ENCODE measurements at places on chromosomes 4 and X.

- DNase-seq: no peak
Observed at GRCh38 chr4:155822572-155822971, 43.5 kb downstream of the ASIC5 start.

DNA sequence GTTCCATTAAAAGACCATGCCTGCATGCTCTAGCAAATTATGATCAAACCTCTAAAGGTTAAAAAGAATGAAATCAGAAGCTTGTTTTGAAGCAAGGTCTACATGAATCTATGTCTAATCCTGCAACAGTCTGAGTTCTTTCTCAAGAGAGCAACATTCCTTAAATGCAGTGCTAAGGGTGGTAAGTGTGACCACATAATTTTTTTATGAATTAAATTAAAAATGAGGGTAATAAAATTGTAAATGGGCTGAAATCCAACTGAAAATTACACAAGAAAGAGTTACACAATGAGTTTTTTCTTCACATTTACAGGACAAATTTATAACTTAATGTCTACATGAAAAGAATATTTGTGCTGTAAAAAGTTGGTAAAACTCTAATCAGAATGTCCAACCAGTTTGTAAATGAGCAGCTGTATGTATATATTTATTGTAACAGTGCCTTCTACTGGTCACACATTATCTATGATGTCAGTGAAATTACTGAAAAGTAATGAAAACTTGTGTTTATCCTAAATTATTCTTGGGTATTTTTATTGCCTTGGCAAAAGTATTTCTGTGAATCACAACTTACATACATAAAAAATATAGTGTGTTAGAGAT is 336.3 kb upstream of the PITX2 start:
- no peak for DNase-seq

GRCh38 chrX:16511796-16512776 is 137.9 kb upstream of the S100G start:
- DNase-seq: no peak

GRCh38 chrX:24990535-24990934 is 25.2 kb downstream of the ARX start:
- no peak for DNase-seq

Measured in vagina (tissue), 2 donors.